ENCODE measurements at places on chromosomes 1 and 21. TPM values are rescaled to one million over a fixed set of nuclear protein-coding genes. Genes with fewer than 3 reads are reported as not detected.

RFX5 gene
- total RNA-seq: 14.0 TPM

PKLR gene
- total RNA-seq: not detected

LCE1C gene
- not detected for total RNA-seq

RGS7 gene
- not detected for total RNA-seq

KRTAP22-1 gene
- not detected for total RNA-seq

RPE65 gene
- total RNA-seq: 10.1 TPM

FCAMR gene
- 2.2 TPM for total RNA-seq

CCDC190 gene
- 31.3 TPM for total RNA-seq

NUP210L gene
- 0.48 TPM for total RNA-seq

FAM72B gene
- 3.6 TPM for total RNA-seq

PERM1 gene
- total RNA-seq: 0.96 TPM

FCMR gene
- total RNA-seq: not detected

ACOT11 gene
- total RNA-seq: 12.5 TPM

VWA5B1 gene
- total RNA-seq: 0.24 TPM

UTS2 gene
- 5.3 TPM for total RNA-seq

PCNX2 gene
- total RNA-seq: 12.5 TPM

Measured in umbilical cord (tissue), 2 donors.